ENCODE measurements at places on chromosomes 6 and 20. TPM values are rescaled to one million over a fixed set of nuclear protein-coding genes. Genes with fewer than 3 reads are reported as not detected.

The RALY gene
- total RNA-seq = 232 TPM

GRCh38 chr6:30446259-30446658 lies 43.0 kb upstream of the HLA-E start:
- peaks cover 13% of the 10 kb centered on the region for H3K4me1 ChIP-seq
- no peak overlapping the region for H3K27ac ChIP-seq
- H3K4me3 ChIP-seq = no peak overlapping the region
- no peaks in the 10 kb centered on the region for H3K36me3 ChIP-seq
- DNase-seq = no peak

- H3K36me3 ChIP-seq = no peaks in the 10 kb centered on the region
- H3K4me1 ChIP-seq = no peaks in the 10 kb centered on the region
- H3K27ac ChIP-seq = no peak overlapping the region
Measured at GRCh38 chr6:71203206-71203605, 85.4 kb upstream of the OGFRL1 start.

The BEND6 gene
- not detected for total RNA-seq

The RSPO3 gene
- total RNA-seq = not detected

GRCh38 chr6:66970373-66970772 lies 1263.3 kb upstream of the EYS start:
- H3K27me3 ChIP-seq = no peaks in the 10 kb centered on the region
- no peak for DNase-seq
- no peaks in the 10 kb centered on the region for H3K36me3 ChIP-seq
- H3K4me1 ChIP-seq = no peaks in the 10 kb centered on the region
- no peak overlapping the region for H3K27ac ChIP-seq

GRCh38 chr6:31317036-31317435 lies 39.9 kb downstream of the HLA-B start:
- peaks cover 5% of the 10 kb centered on the region for H3K27me3 ChIP-seq
- no peaks in the 10 kb centered on the region for H3K36me3 ChIP-seq
- DNase-seq = no peak
- H3K4me1 ChIP-seq = no peaks in the 10 kb centered on the region

The SSTR4 gene
- total RNA-seq = not detected

The IRF4 gene
- 95.2 TPM for total RNA-seq

DNA sequence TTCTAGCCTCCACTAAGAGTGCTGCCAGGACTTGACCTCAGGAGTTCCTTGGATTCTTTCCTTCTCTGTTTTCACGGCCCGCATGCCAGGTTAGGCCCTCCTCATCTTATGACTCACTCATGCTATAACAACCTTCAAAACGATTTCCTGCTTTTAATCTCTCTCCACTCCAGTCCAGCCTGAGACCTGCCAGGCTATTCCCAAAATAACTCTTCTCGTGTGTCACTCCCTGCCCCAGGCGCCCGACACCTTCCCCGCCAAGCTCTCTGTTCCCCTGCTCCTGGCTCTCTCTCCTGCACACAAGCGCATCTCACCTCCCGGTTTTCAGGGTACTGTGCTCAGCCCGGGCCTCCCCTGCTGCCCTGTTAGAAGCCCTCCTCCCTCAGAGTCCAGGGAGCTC lies 64.1 kb upstream of the RPS6KA2 start:
- no peak overlapping the region for H3K27ac ChIP-seq
- no peak overlapping the region for H3K4me3 ChIP-seq
- H3K36me3 ChIP-seq = no peaks in the 10 kb centered on the region
- DNase-seq = no peak
- no peaks in the 10 kb centered on the region for H3K27me3 ChIP-seq

- H3K4me3 ChIP-seq = no peak overlapping the region
- no peak for DNase-seq
- H3K36me3 ChIP-seq = peaks cover 2% of the 10 kb centered on the region
- no peak overlapping the region for H3K27ac ChIP-seq
- H3K27me3 ChIP-seq = peaks cover 17% of the 10 kb centered on the region
- no peaks in the 10 kb centered on the region for H3K4me1 ChIP-seq
Measured at GRCh38 chr6:138092686-138093085, 14.5 kb downstream of the PERP start.

GRCh38 chr6:10425975-10426780 lies 11.3 kb upstream of the TFAP2A start:
- H3K27ac ChIP-seq = no peak overlapping the region
- peaks cover 7% of the 10 kb centered on the region for H3K36me3 ChIP-seq
- H3K4me1 ChIP-seq = peaks cover 17% of the 10 kb centered on the region
- no peak for DNase-seq
- peaks cover 78% of the 10 kb centered on the region for H3K27me3 ChIP-seq

DNA sequence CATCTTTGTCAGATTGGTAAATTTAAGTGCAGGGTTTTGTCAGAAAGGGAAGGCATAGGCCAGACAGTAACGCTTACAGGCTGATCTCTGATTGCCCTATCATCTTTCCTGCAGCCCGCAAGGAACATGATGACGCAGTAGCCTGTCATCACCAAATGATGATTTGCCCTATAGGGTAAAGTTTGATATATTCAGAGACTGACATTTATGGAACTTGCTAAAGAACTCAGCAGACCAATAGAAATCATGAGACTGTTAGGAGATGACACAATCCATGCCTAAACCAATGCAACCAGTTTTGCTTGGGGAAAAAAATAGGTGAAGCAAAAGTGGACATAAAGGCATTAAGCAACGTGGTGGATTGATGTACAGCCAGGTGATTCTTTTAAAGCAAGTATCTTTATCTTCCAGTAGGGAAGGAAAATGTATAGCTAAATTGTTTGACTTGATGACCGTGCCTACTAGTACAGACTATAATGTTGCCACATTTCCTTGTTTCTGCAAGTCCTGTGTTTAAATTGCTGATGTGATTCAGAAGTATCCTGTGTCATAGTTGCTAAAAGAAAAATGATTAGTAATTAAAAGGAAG lies 2.4 kb downstream of the NUS1 start:
- H3K4me3 ChIP-seq = peak overlapping the region; percentile 88
- peaks cover 35% of the 10 kb centered on the region for H3K36me3 ChIP-seq
- peaks cover 55% of the 10 kb centered on the region for H3K4me1 ChIP-seq
- no peak for DNase-seq
- no peak overlapping the region for H3K27ac ChIP-seq
- no peaks in the 10 kb centered on the region for H3K27me3 ChIP-seq

DNA sequence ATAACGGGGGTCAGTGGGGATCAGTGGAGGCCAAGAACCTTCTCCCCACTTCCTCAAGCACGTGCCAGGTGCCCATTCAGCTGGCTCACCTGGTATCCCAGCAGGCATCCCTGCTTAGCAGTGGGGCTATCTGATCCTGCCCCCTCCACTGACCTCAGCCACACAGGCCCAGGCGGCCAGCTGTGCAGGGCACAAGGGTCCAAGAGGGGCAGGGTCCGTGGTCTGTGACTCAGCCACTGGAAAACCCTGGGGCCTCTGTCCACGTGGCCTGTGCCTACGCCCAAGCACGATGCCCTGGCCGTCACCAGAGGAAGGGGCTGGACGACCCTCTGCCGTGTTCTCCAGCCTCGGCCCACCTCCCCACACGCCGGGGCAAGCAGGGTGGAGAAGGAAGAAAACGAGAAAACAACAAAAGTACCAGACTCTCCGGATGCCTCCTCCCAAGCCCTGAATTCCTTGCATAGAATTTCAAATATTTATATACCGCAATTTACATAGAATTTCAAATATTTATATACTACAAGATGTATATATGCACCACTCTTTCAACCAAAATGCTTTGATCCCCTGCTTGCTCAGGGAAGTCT lies 12.1 kb downstream of the PXDC1 start:
- H3K36me3 ChIP-seq = no peaks in the 10 kb centered on the region
- no peak for DNase-seq
- H3K4me1 ChIP-seq = peaks cover 16% of the 10 kb centered on the region
- no peak overlapping the region for H3K27ac ChIP-seq

DNA sequence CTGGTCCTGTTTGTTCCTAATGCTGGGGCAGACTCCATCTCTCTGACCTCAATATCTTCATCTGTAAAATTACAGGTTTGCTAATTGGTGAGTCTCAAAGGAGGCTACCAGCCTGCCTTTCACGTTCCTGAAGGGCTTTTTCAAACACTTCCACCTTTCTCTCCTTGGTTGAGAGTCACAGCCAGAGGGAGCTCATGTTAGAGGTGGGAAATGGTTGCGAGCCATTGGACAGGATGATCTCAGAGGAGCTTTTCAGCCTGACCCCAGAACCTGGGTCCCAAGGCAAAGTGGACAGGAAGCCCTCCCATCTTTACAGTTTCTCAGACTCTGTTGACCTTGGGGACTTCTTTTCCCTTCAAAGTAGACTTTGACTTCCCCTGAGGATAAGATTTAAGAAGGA lies 37.6 kb downstream of the NDUFAF5 start:
- H3K4me1 ChIP-seq = no peaks in the 10 kb centered on the region
- no peak overlapping the region for H3K4me3 ChIP-seq
- H3K27me3 ChIP-seq = peaks cover 4% of the 10 kb centered on the region
- no peak for DNase-seq
- H3K36me3 ChIP-seq = peaks cover 15% of the 10 kb centered on the region

- peak overlapping the region; percentile 88 for H3K27ac ChIP-seq
- H3K36me3 ChIP-seq = no peaks in the 10 kb centered on the region
Measured at GRCh38 chr6:40788661-40789655, 201.8 kb upstream of the LRFN2 start.

- H3K27ac ChIP-seq = no peak overlapping the region
- no peaks in the 10 kb centered on the region for H3K27me3 ChIP-seq
- H3K36me3 ChIP-seq = no peaks in the 10 kb centered on the region
- no peak overlapping the region for H3K4me3 ChIP-seq
Measured at GRCh38 chr6:122755901-122756300, 23.6 kb upstream of the FABP7 start.

The CRIP3 gene
- total RNA-seq = not detected

The ARMH2 gene
- 0.97 TPM for total RNA-seq

DNA sequence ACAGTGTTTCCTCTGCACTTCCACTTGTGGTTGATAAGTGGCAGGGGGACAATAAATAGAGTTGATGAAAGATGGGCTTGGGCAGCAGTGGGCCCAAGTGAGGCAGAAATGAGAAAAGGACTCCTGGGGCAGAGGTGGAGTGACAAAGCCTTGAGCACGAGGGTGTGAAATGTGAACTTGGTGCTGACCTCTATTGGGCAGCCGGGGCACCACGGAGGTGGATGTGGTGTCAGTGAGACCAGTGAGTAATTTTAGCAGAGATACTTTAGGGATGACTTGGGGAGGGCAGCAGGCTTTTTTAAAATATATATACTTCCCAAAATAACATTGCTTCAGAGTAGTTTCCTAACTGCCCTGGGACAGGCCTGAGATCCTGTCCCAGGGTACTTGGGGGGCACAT lies 30.6 kb upstream of the MYLK2 start:
- DNase-seq = no peak
- H3K4me3 ChIP-seq = no peak overlapping the region
- no peak overlapping the region for H3K27ac ChIP-seq

DNA sequence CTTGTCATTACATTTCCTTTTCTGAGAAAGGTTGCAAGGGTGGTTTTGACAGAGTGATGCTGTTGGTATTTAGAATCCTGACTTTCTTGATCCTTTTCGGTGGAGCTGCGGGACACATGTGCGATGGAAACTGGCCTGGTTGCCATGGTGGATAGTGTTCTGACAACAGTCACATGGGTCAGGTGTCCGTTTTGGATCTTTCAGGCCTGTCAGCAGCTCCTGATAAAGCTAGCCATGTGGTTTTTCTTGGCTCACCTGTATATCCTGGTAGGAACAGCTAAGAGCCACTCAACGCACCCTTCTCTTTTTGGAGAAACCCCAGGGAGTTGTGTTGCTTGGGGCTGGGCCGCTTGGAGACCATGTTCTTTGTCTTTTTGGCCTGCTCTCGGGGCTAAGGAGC lies 177.4 kb downstream of the MTFR2 start:
- no peak overlapping the region for H3K27ac ChIP-seq
- no peak for DNase-seq
- H3K4me1 ChIP-seq = no peaks in the 10 kb centered on the region
- H3K36me3 ChIP-seq = no peaks in the 10 kb centered on the region

DNA sequence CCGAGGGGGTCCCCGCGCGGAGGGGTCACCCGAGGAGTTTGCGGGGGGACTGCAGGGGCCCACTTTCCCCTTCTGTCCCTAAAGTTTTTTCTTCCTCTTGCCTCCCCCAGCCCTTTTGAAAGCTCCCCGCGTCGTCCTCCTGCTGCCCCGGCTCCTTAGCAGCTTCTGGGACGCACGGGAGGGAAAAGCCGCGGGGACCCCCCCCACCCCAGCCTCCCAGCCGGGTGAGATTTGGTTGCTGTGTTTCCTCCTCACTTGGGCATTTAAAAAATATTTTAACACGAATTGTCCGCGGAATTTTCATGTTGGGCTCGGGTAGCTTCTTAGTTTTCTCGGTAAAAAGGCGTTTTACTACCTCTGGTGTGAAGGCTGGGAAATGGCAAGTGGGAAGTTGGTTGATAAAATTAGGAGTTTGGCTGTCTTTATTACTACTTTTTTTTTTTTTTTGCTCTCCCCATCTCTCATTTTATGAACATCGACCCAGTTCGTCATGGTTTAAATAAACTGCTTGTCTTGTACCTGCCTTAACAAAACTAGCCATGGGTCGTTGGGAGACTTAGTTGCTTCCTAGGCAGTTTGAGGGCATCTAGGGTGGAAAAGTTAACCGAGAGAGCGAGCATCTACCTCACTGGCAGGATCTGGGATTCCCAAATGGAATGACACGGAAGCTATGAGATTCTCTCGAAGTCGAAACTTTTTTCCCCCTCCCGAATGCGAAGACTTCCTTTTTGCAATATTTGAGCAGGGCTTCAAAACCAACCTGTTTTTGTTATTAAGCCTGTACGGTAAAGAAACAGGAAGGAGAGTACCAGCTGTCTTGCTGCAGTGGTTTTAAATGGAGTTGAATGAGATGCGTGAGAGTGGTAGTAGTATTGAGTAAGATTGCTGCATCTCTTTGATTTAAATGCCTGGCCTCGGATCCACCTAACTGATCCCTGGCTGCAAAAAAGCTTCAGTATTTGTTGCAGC lies 868 bp downstream of the NCOA3 start:
- H3K4me3 ChIP-seq = peak overlapping the region; percentile 96
- H3K36me3 ChIP-seq = peaks cover 24% of the 10 kb centered on the region
- peak overlapping the region; percentile 96 for H3K27ac ChIP-seq
- peak; percentile 58 for DNase-seq

GRCh38 chr20:31707994-31708735 lies 14.5 kb downstream of the BCL2L1 start:
- no peak for DNase-seq
- H3K27me3 ChIP-seq = no peaks in the 10 kb centered on the region
- peak overlapping the region; percentile 63 for H3K27ac ChIP-seq

DNA sequence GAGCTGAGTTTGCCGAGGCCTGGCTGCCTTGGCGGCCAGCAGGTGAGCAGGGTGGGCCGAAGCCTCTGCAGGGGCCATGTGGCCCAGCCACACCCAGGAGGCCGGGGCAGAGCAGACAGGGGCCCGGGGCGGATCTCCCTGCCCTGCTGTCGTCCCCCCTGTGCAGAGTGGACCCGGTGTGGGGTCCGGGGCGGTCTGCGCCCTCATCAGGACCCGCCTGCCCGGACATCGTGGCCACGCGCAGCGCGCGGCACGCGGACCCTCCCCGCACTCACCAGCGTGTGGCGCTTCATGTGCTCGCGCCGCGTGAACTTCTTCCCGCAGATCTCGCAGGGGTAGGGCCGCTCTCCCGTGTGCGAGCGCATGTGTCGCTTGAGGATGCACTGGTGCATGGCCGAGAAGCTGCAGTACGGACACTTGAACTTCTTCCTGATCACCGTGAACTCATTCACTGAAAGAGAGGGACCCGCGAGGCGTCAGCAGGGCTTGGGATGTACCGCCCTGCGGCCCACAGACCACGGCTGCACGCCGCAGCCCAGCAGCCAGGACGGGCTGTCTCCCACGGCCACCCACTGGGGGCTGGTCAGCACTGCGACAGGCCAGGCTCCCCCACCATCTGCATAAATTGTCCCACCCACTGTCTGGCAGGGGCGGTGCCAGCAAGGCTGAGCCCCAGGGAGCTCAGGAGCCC lies 13.0 kb downstream of the SLC2A4RG start:
- H3K27ac ChIP-seq = no peak overlapping the region
- no peak for DNase-seq
- no peak overlapping the region for H3K4me3 ChIP-seq
- H3K27me3 ChIP-seq = peaks cover 6% of the 10 kb centered on the region
- H3K36me3 ChIP-seq = no peaks in the 10 kb centered on the region
- peaks cover 44% of the 10 kb centered on the region for H3K4me1 ChIP-seq
